Left ventricle myocardium superior (tissue), 1 donor: ENCODE measurements at places on chromosomes 11 and 22. TPM values are rescaled to one million over a fixed set of nuclear protein-coding genes. Genes with fewer than 3 reads are reported as not detected.

Gene SCARF2
- 2.7 TPM for total RNA-seq

Gene OR52I1
- total RNA-seq: not detected

Gene VPREB1
- not detected for total RNA-seq

Gene PAX6
- not detected for total RNA-seq

Gene APOL4
- 3.8 TPM for total RNA-seq

Gene SPON1
- total RNA-seq: 3.4 TPM

DNA sequence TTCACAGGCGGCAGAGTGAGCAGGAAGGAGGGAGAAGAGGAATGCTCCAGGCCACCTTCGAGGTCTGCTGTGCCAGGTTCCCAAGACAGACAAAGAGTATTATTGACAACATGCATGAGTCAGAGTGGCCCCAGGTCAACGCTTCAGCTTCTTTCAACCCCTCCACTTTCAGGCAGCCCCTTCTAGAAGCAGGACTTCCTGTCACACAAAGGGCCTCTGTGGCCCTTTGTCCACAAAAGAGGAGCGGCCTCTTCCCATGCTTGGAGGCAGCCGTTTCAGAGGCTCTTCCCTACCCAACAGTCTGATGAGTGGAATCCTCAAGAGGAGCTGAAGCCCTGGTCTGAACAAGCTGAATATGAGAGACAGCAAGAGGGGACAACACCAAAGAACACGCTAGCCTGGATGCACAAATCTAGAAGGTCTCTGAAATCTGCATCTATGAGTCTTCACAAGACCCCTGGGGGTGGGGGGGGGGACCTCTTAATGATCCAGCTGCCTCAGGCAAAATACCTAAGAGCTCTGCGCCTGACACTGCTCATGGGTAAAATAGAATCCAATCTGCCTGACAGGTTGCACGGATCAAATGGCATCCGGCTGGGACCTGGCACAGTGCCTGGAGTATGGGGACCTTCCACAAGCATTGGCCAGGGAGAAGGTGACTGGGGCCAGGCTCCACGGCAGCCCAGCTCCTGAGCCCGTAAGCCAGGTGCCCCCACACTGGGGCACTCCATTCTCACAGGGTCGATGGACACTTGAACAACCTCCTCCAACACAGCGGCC lies 67.5 kb downstream of the PACSIN2 start:
- DNase-seq: peak; percentile 81

- DNase-seq: no peak
Measured at GRCh38 chr11:44729713-44730112, 3.0 kb downstream of the TSPAN18 start.

- DNase-seq: no peak
Measured at GRCh38 chr11:102643941-102644340, 18.8 kb upstream of the MMP20 start.
